ENCODE measurements at places on chromosomes 7 and 10.

DNA sequence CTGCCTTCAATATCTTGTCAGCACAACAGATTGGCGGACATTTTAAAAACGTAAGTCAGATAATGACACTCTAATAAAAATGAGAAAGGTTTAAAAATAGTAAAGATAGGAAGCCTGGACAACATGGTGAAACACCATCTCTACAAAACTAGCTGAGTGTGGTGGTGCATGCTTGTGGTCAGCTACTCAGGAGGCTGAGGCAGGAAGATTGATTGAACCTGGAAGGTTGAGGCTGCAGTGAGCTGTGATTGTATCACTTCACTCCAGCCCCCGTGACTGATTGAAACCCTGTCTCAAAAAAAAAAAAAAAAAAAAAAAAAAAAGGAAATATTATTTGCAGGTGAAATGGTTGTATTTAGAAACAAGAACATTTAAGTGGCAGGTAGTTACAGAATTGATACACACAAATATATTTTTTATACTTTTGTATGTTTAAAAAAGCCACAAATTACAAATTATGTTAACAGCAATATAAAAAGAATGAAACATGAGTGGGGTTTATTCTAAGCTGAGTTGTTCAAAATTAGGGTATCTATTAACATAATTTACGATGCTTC lies 141.9 kb downstream of the ADK start:
- no peak for DNase-seq

DNA sequence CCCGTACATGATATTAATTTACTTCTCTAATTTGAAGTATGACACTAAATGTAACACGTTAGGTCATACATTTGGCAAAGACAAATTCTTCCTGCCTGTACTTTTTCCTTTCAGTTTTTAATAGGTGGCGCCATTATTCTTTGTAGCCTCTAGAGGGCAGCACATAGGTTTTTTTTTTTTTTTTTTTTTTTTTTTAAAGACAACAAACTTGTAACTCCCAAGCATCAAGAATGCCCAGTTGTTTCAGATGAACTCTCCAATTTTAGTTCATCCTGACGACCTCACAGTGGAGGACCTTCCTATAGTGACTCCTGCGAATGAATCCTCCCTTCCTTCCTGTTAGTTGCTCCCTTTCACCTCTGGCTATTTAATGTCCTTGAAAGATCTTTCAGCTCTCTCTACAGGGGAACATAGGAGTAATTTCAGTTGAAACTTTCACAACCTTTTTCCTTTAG lies 139.3 kb upstream of the HDAC9 start:
- no peak for DNase-seq

DNA sequence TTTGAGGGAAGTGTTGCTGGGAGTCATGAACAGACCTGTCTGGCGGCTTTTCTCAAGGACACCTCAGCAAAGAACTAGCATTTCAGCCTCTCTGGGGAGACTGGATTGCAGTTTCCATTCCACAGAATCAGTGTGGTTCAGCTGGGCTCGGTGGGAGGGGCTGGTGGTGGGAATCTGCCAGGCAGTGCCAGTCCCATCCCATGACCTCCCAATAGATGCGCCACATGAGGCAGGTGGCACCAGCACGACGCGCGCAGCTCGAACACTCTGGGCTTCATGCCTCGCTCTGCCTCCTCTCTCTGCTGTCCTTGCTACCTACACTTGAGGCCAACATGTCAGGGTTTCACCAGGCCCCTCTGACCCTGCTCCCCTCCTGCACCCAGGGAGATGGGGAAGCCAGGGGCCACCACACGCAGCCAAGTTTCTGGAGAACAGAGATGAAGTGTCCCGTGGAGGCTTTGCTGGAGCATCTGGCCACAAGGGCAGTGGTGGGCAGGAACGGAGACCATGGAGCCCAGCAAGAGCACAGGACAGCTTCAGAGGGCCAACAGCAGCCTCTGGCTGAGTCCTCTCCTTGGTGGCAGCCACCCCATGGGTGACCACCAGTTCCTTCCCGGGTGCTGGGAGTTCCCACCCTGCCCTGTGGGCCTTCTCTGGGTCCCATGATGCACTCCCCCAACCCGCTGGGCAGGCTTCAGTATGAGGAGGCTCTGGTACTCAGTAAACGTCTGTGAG lies 2.3 kb downstream of the NACAD start:
- no peak for DNase-seq

DNA sequence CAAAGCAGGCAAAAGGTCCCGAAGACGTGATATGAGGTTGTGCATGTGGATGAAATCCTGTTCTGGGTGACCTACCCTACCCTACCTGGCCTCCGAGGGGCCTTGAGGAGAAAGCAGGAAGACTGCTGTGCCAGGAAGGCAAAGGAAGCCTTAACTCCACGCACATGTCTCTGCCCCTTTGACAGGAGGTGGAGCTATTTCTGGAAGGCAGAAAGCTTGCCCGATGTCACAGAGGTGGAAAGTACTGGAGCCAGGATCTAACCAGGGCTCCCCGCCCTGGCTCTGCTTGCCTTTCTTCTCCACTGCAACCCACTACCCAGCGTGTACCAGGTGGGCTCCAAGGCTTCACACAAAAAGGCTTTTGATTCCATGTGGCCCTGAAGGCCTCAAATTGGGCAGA lies 66.4 kb upstream of the DDC start:
- DNase-seq, result no peak

- no peak for DNase-seq
Observed at GRCh38 chr7:70406950-70407209, 725.1 kb upstream of the GALNT17 start.

- no peak for DNase-seq
Observed at GRCh38 chr7:1898628-1899185, 228.6 kb downstream of the ELFN1 start.

DNA sequence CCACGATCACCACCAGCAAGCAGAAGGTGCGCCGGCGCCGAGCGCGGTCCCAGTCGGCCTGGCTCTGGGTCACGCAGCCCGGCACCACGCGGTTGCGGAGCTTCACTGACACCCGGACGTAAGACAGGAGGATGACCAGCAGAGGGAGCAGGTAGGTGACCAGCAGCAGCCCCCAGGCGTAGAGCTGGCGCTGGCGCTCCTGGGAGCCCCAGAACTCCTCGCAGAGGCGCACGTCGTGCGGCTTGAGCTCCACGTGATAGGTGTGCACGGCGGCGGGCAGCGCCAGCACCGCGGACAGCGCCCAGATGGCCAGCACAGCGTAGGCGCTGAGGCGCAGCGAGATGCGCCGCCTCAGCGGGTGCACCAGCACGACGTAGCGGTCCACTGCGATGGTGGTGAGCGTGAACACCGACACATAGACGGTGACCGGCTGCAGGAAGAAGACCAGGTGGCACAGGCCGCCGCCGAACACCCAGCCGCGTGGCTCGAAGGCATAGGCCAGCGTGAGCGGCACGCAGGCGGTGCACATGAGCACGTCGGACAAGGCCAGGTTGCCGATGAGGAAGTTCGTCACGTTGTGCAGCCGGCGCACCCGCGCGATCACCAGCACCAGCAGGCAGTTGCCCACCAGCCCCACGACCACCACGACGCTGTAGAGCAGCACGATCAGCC lies 920 bp downstream of the PRLHR start:
- peak; percentile 45 for DNase-seq

GRCh38 chr10:14727924-14728323 lies 46.8 kb downstream of the FAM107B start:
- no peak for DNase-seq

GRCh38 chr7:130595986-130596385 lies 72.6 kb downstream of the COPG2 start:
- no peak for DNase-seq

DNA sequence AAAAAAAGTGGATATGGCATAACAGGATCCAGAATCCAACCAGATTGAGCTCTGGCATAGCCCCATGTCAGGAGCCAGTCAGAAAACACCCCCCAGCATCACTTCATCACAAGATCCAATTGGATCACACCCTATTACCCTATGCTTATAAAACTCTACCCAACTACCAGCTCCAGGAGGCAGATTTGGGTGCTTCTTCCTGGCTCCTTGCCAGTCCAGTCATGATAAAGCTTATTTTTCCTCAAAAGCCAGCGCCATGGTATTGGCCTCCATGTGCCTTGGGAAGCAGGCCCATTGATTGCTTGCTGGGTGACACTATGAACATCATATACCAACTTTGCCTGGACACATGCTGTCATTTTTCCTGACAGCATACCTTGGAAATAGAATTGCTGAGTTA lies 281.4 kb upstream of the MKLN1 start:
- DNase-seq, result no peak

DNA sequence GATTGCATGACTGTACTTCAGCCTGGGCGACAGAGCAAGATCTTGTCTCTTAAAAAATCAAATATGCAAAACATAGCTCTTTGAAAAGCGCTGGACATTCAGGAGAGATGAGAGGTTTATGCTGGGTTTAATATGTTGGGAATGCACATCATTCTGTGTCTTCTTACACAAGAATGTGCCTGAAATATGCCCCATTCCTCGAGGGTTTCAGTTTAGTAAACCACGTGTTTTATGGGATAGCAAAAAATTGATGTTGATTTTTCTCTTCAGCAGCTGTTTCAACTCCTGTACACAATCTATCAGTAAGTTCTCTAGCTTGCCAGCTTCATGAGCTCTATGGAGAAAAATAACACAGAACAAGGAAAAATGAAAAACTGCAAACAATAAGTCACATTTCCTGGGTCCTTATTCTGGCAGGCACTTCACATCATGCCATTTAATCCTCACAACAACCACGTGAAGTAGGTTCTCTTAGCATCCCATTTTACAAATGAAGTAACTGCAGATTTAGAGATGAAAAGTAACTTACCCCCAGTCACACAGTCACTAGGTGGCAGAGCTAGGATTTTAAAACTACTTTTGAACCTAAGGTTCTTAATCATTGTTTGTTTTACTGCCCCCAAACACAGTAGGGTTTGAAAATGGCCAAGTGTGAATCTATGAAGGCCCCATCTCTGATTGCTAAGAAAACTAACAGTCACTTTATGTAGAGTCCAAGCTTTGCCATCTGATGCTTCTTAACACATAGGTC lies 423.6 kb downstream of the PHTF2 start:
- DNase-seq, result no peak

- DNase-seq, result no peak
Observed at GRCh38 chr10:30186371-30186875, 127.0 kb upstream of the JCAD start.

DNA sequence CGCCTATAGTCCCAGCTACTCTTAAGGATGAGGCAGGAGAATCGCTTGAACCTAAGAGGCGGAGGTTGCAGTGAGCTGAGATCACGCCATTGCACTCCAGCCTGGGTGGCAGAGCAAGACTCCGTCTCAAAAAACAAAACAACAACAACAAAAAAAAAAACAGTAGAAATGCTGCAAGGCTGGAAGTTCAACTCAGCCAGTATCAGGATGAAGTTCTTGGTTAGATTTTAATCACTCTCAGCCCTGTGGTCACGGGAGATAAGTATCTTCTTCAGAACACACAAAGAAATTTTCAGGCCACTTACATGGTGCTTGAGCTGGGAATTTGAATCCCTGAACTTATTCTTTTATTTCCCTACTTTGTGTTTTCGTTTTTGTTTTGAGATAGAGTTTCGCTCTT lies 120.4 kb downstream of the MARCHF5 start:
- DNase-seq, result no peak

DNA sequence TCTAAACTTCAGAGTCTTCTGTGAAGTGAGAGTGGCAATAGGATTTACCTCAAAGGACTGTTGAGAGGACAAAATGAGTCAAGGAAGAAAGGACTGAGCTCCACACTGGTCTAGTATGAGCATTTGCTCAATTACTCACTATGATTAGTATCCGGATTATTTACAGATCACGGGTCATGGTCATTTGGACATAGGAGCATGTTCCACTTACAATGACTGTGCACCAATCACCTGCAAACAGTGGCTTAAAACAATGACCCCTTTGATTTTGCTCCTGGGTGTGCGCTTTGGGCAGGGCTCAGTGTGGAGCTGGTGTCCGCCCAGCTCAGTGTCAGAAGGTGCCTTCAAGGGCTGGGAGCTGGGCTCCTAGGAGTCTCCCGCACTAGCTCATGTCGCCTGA lies 225.4 kb downstream of the TCERG1L start:
- DNase-seq, result no peak

- DNase-seq, result peak; percentile 65
Observed at GRCh38 chr10:97534746-97535367, 36.1 kb downstream of the UBTD1 start.

DNA sequence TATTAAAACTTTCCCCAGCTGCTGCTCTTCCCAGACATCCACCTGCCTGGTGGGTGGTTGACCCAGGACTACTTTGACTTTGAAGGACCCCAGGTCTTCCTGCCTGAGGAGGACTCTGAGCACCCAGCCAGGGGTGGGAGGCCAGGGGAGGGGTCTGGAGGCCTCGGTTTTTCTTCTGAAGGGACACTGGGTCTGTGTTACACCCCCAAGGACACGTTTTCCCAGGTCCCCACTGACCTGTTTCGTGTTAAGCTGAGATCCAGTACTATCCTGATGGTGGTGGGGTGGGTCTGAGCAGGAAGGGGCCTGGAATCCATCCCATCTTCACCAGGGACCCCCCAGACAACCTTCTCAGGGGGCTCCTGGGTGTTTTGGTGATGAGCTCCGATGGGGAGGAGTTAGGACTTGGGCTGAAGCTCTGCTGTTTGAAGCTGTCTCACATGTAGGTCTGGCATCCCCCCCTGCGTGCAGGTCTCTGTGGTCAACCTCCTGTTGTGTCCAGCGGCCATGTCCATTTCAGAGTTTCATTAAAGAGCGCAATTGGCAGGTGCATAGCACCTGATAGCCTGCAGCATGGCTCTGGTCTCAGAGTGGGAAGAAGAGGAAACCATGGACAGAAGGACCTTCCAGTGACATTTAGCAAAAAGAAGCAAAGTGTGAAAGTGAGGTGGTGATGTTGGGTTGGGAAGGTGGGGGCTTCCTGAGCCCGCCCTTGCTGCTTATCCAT lies 3.5 kb downstream of the JAKMIP3 start:
- no peak for DNase-seq

GRCh38 chr7:45918556-45918955 lies 2.5 kb downstream of the IGFBP3 start:
- no peak for DNase-seq

DNA sequence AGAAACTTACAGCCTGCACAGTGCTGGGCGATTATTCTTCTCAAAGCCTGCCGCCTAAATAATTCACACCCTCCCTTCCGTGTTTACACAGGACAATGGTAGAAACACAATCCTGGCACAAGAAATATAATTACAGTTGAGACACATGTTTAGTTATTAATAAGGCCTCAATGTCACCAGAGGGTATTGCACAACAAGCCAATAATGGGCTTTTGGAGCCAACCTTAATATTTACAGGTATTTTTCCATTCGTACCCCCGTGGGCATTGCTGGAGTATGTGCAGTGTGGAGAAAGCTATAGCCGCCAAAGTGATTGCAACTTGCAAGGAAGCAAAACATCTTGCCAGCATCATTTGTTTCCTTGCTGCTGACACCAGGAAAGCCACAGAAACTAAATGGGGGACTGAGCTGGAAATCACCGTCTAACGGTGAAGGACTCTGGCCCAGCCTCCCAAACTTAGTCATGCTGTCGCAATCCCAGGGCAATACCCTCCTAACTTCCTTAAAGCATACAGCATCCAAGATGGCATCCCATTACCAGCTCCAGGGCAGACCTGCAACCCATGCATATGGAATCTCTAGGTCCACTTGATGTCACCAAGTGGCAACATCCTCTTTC lies 8.6 kb downstream of the CALN1 start:
- DNase-seq, result no peak

All from stimulated activated CD8-positive, alpha-beta memory T cell treated with anti-CD3 and anti-CD28 coated beads, Interleukin-4, amount 100 ng/mL, for 48 hours (primary cell).